ENCODE measurements at places on chromosomes 13 and 19.

DNA sequence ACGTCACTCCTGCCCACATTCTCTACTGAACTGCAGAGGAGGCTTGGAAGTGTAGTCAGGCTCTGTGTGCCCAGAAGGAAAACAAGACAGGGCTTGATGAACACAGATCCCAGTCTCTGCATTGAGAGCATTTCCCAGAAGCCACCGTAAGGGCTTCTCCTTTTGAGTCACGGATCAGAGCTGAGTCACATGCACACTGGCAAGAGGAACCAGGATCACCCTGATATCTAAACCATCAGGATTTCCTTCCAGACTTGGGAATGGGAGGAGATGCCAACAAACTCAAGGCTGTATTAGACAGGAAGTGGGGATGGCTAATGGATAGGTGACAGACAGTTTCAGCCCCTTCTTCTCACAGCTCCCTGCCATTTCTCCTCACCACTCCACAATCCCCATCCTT lies 17.7 kb upstream of the FBXO17 start:
- peak; percentile 62 for DNase-seq

DNA sequence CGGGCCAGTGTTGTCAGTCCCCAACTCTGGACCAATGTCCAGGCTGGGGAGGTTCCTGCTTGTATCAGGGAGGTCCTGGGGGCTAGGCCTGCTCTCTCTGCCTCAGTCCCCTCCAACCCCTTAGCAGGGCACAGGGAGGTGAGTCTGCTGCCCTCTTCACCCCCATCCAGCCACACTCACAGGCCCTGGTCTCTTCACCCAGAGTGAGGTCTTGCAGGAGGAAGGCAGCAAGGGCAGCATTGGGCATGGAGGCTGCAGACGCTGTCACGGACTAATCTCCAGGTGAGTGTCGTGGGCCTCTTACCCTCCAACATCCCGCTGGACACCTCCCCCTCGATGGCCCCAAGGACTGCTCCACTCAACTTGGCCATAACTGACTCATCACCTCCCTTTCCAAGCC lies 11.9 kb upstream of the SIGLEC11 start:
- no peak for DNase-seq

DNA sequence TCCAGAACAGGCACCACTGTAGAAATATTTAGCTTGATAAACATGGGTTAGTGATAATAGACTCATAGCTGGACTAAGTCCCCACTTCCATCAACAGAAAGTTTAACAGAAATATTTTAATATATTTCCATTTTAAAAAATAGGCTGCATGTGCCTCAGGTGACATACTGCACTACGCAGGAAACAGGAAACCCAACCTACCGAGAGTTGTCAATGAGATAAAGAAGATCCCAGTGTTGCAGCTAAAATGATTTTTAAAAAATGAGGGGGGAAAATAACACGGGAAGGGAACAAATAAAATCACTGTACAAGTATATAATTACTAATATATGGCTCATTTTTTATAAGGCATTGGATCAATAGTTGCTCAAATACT lies 154.8 kb downstream of the TBC1D4 start:
- no peak for DNase-seq

- no peak for DNase-seq
Observed at GRCh38 chr13:97631158-97631557, 197.2 kb downstream of the RAP2A start.

DNA sequence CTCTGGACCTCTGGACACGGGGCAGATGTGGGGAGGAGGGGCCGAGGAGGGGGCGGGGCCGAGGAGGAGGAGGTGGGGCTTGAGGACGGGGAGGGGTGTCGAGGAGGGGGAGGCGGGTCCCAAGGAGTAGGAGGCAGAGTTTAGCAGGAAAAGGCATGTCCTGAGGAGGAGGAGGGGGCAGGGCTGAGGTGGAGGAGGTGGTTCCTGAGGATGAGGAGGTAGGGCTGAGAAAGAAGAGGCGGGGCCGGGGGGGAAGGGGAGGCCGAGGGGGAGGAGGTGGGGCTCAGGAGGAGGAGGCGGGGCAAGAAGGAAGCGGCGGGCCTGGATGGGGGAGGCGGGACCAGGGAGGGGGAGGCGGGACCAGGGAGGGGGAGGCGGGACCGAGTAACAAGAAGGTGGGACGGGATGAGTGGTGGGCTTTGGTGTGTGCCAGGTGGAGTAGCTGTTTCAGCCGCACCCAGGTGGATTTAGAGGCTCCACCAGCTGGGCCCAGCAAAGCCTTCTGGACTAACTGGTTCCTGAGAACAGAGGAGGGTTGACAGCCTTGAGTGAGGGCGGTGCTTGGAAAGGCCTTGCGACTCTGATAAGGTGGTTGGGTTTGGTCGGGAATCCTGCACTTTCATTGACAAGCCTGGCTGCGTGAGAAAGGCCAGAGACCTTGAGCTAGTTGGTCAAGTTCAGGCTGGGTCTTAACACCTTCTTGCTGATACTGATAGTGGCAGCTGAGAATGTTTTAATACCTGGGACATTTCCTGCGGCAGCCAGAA lies 7.7 kb downstream of the TECR start:
- peak; percentile 77 for DNase-seq

DNA sequence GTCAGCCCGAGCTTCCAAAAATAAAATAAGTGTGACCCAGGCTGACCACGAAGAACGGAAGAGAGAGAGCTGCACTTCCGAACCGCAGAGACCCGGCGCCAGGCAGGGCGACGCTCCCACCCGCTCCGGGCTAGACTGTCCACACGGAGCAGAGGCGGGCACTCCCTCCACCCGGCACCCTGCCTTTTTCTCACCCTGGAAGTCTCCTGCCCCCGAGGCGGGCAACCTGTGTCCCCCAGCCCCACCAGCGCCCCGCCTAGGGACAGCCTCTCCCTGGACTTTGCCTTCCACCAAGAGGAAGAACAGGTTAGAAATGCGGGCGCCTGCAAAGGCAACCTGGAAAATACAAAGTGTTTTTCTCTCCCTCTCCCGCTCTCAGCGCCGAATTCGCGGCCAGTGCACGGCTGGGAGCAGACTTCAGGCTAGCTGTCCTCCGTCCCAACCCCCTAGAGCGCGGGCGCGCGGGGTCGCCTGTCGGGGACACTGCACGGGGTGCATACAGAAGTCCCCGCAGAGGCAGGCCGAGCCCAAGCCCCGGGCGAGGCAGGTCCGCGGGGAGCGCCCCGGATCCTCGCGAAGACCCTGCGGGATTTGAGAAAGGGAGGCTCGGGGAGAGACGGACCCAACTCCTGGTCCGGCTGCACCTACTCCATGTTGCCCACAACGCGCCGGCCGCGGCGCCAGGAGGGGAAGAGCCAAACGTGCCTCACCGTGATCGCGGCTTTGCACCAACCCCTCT lies 845 bp downstream of the SPRY2 start:
- DNase-seq, result peak; percentile 49

GRCh38 chr13:111948811-111949210 lies 118.1 kb upstream of the SOX1 start:
- no peak for DNase-seq

DNA sequence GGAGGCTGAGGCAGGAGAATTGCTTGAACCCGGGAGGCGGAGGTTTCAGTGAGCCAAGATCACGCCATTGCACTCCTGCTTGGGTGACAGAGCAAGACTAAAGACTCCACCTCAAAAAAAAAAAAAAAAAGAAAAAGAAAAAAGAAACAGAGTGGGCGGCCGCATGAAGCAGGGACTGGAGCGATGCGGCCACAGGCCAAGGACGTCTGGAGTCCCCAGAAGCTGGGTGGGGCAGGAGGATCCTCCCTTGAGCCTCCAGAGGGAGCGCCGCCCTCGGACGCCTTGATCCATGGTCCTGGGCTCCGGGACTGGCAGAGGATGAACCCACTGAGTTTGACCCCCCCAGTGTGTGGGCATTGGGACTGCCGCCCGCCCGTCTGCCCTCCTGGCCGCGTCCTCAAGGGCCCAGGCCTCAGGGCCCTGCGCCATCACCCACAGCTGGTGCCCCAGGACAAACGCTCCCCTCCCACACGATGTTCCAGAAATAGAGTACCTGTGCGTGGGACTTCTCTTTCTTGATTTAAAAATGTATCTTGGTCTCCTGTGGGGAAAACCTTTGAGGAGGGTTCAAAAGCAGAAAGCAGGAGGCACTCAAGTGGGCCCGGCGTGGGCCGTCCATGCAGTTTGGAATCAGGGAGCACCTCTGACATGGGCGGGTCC lies 15.5 kb downstream of the BTBD2 start:
- no peak for DNase-seq

- DNase-seq, result no peak
Observed at GRCh38 chr19:38352611-38353010, 17.0 kb downstream of the CATSPERG start.

DNA sequence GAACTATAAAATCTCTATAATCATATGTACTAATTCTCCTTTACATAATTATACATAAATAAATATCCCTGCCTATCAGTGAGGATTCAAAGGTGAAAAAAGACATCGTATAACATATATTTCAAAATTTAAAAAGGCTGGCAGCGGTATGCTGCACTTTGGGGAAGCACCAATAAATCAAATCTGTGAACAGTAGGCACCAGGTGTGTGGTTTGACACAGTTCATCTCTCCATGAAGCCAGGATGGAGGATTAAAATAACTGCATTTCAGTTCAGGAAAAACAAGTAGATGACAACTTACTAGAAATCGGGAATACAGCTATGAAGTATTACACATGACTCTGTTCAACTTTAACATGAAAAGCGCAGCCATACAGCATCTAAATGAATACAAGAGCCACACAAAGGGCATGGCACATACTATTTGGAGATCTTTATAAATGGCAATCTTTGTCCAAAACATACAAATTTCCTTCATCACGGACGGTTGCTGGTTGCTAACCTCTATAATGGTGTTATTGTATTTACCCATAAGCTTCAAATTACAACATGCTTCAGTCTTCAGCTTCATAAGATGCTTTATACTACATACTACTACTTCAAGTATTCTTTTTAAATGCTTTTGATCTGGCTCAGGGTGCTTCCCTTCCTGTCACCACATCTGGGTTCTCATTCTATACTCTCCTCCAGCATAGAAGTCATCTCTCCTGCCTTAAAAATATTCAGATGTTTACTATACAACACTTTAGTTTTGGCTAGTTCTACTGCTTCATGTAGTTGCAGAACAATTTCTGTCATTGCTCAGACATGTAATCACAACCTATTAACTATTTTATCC lies 128.7 kb downstream of the KLF12 start:
- DNase-seq, result no peak

DNA sequence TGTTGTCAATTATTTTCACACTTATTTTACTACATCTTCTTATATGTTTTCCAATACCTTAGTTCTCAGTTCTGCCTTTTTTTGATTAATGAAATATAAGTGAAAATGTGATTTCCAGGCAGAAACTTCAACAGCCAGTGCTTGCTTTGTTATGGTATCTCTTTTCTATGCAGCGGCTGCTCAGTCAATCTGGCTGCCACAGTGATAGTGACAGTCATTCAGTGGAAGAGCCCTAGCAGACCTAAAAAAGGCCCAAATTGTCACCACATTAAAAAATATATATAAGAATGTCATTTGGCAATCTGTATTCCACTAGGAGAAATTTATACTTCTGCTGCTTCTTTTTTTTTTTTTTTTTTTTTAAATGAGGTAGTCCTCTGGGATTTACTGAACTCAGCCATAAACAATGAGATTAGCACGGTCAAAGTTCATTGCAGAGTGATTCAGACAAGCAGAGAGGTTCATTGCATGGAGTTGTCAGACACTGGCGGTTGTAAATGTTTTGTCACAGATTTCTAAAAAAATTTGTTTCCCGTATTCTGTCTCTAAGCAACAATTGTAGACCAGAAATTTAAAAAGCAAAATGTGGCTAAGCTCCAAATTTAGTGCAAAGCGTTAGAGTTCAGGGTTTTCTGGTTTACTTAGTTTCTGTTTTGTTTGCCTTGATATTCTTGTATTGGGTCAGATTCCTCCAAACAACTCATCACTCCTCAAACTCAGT lies 94.7 kb upstream of the PRR20A start:
- peak; percentile 23 for DNase-seq

DNA sequence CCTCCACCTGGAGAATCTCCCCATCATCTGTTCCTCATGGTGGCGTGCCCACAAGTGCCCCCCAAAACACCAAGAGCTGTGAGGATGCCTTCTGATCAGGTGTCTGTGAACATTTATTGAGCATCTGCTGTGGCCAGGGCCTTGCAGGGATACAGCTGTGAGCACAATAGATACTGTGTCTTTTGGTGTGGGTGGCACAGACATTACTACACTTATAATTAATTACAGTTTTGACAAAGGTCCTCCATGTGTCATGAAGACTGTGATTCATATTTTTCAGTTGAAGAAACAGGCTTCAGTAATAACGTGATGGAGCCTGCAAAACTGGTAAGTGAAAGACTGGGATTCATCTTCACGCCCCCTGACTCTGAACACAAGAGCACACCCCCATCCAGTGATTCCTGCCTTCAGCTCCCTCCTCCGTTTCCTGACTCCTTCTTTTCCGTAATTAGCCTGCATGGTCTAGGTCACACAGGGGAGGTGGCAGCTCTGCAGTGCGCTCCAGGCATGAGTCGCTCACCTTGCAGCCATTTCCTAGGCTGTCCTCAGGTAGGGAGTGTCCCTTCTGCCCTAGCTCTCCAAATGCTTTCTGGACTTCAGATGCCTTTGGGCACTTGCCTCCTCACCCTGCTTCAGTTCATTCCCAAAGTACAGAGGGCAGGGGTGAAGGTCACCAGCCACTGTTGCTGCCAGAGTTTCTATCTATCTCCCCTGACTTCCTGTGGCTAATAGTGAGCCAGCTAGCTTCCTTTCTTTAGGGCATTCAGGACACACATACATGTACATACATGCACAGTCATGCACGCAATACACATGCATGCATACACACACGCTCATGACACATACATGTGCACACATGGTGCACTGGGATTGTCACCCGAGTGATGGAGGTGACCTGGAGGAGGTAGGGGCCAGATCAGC lies 66.5 kb downstream of the SIAH3 start:
- DNase-seq, result no peak

- no peak for DNase-seq
Observed at GRCh38 chr19:14015524-14016035, 9.5 kb upstream of the RFX1 start.

DNA sequence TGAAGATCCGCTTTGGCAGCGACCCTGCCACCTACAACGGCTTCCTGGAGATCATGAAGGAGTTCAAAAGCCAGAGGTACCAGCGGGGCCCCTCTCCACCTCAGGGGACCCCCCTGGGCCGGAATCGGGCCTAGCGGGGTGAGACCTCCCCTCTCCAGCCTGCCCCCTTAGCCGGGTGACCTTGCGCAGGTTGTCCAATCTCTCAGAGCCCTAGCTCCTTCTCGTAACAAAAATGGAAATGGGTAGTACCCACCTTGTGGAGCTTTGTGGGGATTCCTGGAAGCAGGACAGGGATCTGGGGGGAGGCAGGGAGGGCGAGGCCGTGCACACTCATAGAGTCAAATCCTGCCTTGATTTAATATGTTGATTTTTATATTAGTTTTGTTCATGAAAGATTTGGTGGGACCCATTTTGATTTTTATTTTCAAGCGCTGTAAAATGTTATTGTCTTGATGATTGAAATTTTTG lies 658 bp downstream of the SIN3B start:
- no peak for DNase-seq

- peak; percentile 91 for DNase-seq
Observed at GRCh38 chr19:47210689-47211316, 20.2 kb downstream of the BBC3 start.

GRCh38 chr13:97223711-97224541 lies 1.8 kb downstream of the MBNL2 start:
- DNase-seq, result peak; percentile 91

GRCh38 chr13:32047793-32048192 lies 16.2 kb downstream of the FRY start:
- no peak for DNase-seq

GRCh38 chr13:98890925-98891324 lies 86.9 kb downstream of the DOCK9 start:
- DNase-seq, result peak; percentile 46

GRCh38 chr13:77430377-77430951 lies 103.6 kb upstream of the MYCBP2 start:
- no peak for DNase-seq

All from endothelial cell of umbilical vein (primary cell).